ENCODE measurements at places on chromosomes 3 and 15.

DNA sequence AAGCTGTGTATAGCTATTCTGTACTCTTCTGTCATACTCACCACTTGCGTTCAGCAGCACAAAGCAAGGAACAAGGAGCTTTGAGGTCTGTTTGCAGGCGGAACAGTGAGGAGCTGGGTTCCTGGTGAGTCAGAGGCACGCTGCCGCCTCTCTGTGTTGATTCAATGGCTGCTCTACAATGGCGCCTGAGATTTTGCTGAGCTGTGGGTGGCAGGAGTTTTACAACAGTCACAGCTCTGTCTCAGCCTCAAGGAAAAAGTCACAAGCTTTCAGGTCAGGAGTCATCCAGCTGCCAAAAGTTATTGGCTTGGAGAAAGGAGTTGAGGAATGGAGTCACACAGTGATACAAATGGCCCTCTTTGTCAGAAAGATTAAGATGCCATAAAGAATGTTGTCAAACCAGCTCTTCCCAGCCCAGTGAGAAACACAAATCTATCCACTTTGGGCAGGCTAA lies 98.1 kb downstream of the SSR3 start:
- DNase-seq: peak; percentile 19

DNA sequence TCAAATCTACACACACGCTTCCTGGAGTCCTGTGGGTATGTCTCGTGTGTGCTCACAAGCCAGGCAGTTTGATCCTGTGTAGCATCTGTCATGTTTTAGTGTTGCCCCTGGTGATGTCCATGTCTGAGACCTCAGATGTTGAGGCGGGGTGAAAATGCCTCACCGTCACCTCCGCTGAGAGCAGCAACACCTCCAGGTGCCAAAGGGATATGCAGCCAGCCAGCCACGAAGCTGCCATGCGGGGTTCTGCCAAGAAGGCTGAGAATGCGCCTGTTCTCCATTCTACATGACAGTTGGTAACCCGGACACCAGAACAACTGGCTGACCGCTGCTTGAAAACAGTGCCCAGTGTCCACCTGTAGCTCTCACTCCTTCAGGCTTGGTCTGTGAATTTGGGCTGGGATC lies 253.8 kb downstream of the TLE3 start:
- DNase-seq: no peak

- DNase-seq: peak; percentile 30
Observed at GRCh38 chr3:178966299-178967176, 105.1 kb downstream of the ZMAT3 start.

GRCh38 chr15:35047528-35047927 lies 37.6 kb downstream of the NANOGP8 start:
- no peak for DNase-seq

- DNase-seq: no peak
Observed at GRCh38 chr3:38152609-38153008, 12.7 kb upstream of the OXSR1 start.

GRCh38 chr3:9230596-9230995 lies 18.9 kb downstream of the SRGAP3 start:
- no peak for DNase-seq

DNA sequence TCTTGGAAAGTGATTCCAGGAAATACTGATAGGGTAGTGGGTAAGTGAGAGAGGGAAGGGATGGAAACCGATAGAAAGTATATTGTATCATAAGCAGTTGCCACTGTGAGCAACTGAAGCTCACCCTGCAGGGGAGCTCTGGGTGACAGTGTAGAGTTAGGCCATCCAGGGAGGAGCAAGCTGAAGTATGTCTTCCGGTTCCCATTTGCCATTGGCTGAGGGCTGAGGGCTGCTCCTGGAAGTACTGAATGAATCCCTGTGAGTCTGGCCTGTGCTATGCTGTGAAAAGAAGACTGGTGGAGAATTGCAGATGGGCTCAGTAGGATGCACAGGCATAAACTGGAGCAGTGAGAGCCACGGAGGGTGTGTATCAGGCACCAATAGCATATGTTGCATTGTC lies 348.3 kb downstream of the MFSD1 start:
- DNase-seq: no peak

GRCh38 chr3:124878561-124879336 lies 8.4 kb downstream of the ITGB5 start:
- peak; percentile 94 for DNase-seq

DNA sequence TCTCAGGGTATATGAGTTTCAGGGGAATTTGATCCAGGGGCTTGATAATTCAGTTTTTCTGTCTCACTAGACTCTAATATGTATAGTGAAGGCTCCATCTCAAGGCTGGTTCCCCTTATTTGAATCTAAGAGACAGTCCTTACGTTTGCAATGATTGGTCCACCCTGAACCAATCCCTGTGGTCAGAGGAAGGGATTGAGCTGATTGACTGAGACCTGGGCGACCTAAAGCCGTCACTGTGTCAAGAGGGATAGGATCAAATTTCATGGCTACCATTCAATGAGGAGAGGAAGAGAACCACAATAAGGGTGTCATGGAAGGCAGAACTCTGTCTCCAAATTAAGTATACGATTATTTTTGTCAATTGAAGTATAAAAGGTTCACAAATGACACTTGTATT lies 16.3 kb downstream of the NUDT16 start:
- no peak for DNase-seq

DNA sequence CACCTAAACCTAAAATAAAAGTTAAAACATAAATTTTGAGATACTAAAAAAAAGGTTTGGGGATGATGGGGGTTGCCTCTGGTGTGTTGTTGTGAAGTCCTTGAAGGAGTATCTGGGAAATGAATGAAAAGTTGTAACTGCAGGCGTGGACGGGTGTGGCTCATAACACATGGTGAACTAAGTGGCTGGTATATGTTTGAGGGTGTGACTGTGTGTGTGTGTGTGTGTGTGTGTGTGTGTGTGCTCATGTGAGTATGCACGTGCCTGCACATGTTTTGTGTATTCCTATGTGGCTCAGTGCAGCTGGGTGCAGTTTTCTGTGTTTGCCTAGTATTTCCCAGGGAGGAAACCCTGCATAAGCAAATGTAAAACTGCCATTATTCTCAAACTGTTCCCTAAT lies 229.9 kb upstream of the TRIM42 start:
- DNase-seq: peak; percentile 27

DNA sequence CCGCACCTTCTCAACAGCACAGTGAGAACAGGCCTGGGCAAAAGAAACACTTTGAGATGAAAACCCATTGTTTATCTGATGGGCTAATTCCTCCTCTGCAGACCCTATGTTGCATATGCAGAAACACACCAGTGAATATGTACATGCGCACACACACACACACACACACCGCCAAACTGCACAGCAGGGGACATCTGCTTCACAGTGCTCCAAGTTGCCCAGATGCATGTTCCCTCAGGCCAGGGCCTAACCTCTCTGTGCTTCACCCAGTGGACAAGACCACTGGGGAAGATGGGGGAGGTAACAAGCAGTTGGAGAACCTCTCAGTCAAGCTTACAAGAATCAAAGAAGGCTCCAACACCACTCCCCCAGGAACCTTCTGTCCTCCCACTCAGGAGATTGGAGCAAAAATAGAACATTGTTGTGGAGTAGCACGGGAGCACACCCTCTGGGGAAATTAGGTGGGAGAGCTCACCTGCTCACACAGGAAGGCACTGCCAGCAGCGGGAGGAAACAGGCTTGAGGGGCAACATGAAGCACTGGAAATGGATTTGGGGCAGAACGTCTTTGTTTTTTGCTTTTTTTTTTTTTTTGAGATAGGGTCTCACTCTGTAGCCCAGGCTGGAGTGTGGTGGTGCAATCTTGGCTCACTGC lies 13.0 kb downstream of the HCN4 start:
- no peak for DNase-seq

DNA sequence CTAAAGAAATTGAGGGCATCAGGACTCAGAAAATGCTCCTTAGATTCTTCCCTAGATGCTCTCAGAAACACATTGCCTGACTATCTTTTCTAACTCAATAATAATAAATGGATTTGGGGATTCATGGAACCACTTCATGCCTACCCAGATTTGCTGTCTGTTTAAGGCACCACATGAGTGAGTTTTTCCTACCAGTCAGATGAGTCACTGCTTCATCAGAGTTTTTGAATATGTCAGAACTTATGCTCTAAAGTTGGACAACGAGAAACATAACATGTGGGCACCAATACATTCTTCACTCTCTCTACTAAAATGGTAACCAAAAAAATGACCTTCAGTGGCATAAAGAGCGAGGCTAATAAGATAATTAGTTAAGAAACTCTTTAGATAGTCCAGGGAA lies 1135.1 kb downstream of the TUSC7 start:
- no peak for DNase-seq

DNA sequence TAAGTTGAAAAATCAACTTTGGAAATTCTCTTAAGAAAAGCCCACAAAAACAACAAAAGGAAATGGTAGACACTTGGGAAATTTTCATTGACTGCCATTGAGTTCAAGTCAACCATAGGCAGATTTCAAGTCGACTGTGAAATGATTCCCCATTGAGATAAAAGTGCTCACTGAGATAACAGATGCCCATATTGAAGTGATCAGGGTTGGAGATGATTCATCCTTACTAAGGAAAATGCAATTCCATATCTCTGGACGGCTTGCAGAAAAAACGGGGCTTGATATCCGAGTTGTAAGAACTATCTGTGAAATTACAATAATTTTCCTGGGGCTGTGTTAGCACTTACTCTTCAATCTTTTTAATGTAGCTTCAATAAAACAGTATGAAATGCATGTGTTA lies 373.1 kb upstream of the THRB start:
- DNase-seq: no peak

GRCh38 chr3:150074277-150074676 lies 103.6 kb upstream of the PFN2 start:
- no peak for DNase-seq

DNA sequence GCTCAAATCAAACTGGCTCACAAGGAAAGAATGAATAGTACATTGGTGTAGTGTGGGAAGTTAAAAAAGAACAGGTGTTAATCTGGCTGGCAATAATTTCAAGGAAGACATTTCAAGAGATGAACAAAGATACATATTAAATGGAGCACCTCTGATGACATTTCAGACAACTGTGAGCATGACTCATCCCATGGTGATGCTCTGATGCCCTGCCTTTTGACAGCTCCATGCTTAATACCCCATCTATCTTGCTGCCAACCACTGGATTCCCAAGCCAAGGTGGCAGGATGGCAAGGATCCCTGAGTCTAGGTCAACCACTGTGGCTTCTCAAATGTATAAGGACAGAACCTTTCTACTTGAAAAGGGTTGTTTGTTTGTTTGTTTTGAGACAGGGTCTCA lies 29.3 kb downstream of the LRRC2 start:
- no peak for DNase-seq

- no peak for DNase-seq
Observed at GRCh38 chr3:90016555-90016954, 909.1 kb downstream of the EPHA3 start.

GRCh38 chr3:24802614-24803013 lies 308.0 kb upstream of the THRB start:
- no peak for DNase-seq
